ENCODE measurements at places on chromosomes 13 and 19. TPM values are rescaled to one million over a fixed set of nuclear protein-coding genes. Genes with fewer than 3 reads are reported as not detected.

DNA sequence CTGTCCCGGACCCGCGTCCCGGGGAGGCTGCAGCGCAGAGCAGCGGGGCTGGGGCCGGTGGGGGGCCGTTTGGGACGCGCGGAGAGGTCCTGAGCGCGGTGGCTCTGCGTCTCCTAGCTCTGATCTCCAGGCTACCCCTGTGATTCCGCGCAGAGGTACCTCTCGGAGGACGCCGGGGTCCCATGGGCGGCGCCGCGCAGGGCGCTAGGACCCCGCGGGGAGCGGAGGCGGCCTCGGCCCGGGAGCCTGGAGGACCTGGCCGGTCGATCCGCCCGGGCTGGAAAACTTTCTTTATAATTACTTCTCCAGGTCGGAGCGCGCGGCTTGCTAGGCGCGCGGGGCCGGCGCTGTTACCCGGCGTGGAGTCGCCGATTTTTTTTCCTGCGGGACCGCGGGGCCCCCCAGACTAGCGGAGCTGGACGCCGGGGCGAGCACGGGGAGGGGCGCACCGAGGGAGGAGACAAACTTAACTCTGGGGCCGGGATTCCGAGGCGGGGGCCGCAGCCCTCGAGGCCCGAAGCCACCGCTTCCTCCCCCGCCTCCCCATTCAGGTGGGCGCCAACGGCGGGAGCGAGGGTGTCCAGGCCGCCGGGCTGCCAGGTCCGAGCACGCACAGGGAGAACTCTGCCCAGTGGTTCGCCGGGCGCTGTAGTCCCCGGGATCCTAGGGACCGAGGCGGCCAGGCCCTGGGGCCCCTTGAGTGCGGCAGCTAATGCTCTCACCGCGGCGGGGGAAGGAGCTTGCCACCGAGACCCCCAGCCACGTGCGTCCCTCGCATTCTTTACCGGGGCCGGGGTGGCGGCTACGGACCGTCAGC, 848 bp upstream of the CEBPA start:
- H3K27ac ChIP-seq = no peak overlapping the region
- H3K36me3 ChIP-seq = no peaks in the 10 kb centered on the region
- H3K4me3 ChIP-seq = peak overlapping the region; percentile 48
- H3K4me1 ChIP-seq = no peaks in the 10 kb centered on the region
- no peak for DNase-seq
- peaks cover 43% of the 10 kb centered on the region for H3K27me3 ChIP-seq

DNA sequence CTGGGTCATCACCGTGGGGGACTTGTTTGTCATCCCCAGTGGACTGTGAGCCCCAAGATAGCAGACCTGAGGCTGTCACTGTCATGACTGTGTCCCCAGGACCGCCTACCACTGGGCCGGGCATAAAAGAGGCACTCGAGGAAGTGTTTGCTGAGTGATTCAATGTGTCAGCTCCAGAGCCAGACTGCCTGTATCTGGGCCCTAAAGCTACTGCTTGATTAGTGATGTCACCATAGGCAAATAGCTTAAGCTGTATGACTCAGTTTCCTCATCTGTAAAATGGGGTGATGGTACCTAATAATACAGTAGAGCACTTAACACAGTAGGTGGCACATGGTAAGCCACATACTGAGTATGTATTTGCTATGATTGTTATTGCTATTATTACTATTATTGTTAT, 11.2 kb upstream of the CEACAM19 start:
- no peak for DNase-seq
- H3K4me1 ChIP-seq = no peaks in the 10 kb centered on the region
- no peak overlapping the region for H3K4me3 ChIP-seq
- no peaks in the 10 kb centered on the region for H3K36me3 ChIP-seq
- no peak overlapping the region for H3K27ac ChIP-seq

Gene NECTIN2
- total RNA-seq = 0.26 TPM

- no peaks in the 10 kb centered on the region for H3K36me3 ChIP-seq
- peak overlapping the region; percentile 72 for H3K27ac ChIP-seq
- H3K4me1 ChIP-seq = peaks cover 38% of the 10 kb centered on the region
- no peak for DNase-seq
Measured at GRCh38 chr13:112687836-112688559, 1.8 kb upstream of the ATP11A start.

Gene KLHL26
- total RNA-seq = 13.2 TPM

Data from activated CD8-positive, alpha-beta T cell treated with anti-CD3 and anti-CD28 coated beads, Interleukin-2, amount 10 ng/mL, durations not matched to agents 7 days and 5 days (primary cell).